ENCODE measurements at places on chromosomes 16 and 17.

- DNase-seq: no peak
These were observed 15.3 kb downstream of the DLG4 start for GRCh38 chr17:7204336-7204735.

DNA sequence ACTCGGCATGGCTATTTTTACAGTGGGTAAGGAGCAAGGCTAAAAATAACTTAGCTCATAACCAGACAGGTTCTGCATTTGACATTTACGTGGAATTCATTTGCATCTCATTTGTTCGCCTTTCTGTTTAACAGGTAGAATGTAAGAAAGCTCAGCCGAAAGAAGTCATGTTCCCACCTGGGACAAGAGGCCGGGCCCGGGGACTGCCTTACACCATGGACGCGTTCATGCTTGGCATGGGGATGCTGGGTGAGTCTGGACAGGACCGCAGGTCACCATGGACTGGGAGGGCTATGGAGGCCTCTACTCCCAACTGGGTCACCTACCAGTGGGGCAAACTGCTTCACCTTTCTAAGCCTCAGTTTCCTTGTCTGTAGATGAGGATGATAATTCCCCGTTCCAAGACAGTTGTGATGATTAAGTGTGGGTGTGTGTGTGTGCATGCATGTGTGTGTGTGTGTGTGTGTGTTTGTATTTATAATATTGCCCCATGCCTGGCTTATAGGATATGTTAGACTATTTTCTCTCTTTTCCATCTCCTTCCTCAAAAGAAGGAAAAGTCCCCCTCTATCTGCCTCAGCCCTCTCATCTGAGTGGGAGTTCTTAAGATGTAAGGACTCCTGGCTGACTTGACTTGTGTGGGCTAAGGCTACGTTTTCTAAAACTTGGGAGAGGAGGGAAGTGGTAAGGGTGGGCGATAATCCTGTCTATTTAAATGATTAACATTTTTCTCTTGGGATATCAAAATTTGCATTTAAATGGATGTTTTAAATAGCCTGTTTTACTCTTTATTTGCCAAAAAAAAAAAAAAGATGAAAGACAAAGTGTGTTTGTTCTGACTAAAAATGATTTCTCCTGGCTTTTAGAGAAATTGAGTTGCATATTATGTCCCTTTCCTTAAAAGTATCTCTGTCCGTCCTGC, 129.0 kb downstream of the CCDC182 start:
- no peak for DNase-seq

GRCh38 chr17:44187131-44187899, 543 bp downstream of the TMUB2 start:
- DNase-seq: no peak

DNA sequence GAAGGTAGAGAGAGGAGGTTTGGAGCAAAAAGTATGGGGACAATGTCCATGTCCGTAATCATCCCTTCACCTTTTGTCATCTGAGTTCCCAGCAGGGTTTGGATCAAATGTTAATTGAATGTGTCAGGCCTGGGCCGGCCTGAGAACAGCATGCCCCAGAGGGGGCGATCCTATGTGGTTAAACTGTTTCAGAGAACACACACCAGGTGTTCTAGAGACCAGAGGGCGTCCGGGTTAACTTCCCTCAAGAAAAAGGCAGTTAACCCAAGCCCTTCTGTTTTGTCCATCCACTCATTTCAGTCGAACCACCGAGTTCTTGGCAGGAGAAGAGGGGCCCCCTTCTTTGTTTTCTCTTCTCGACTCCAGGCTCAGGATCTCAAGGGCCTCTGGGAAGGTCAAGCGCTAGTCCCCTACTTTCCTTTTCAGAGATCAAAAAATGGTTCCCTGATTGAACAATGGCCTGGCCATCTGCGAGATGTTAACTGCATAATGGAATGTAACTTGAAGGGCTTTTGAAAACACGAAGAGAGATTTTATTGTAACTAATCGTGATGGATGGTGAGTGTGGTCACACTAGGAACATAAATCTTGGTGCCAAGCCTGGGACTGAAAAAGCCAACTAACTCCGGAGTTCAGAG, 142.5 kb downstream of the IRX3 start:
- no peak for DNase-seq

All from hindlimb muscle (tissue), 1 donor.